ENCODE measurements at places on chromosomes 5 and 9.

DNA sequence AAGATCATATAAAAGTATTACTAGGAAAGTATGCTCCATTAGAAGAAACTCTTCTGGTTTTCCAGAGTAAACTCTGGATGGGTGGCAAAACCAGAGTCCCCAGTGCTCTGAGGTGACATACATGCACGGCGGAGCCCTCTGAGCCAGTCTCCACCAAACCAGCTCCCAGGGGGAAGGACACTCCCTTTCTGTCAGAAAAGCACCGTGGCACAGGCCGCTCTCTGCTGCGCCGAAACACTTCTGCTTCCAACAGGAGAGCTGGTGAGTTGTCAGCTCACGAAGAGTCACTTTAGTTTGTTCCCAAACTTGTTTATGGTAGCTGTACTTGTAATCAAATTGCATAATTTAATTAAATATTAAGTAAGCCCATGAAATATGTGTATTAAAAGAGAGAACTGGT, 184.6 kb downstream of the CDK5RAP2 start:
- DNase-seq = no peak
- peaks cover 88% of the 10 kb centered on the region for H3K36me3 ChIP-seq
- peaks cover 26% of the 10 kb centered on the region for H3K4me1 ChIP-seq
- no peak overlapping the region for H3K27ac ChIP-seq

DNA sequence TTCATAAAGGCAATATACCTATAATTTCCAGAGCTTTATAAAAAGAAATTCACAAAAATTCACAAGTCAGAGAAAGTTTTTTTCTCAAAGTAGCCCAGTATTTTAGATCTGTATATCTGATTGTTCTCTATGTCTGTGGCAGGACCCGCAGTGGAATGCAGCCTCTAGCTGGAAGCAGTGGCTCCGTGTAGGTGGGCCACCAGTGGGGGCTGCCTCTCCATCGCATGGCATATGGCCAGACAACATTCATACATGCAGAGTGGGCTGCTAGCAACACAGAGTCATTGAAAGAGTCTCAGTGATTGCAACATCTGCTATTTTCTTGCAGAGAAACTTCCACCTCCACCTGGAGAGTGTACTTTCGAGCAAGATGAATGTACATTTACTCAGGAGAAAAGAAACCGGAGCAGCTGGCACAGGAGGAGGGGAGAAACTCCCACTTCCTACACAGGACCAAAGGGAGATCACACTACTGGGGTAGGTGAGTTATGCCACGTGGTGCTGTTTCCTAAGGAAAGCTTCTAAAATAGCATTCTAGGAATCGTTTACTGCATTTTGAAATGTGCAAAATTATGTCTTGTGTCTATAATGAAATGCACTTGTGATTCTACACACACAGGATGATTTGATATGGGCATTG, 88.5 kb upstream of the SMC5 start:
- no peak overlapping the region for H3K27ac ChIP-seq
- H3K36me3 ChIP-seq = no peaks in the 10 kb centered on the region
- H3K27me3 ChIP-seq = no peaks in the 10 kb centered on the region
- H3K4me1 ChIP-seq = no peaks in the 10 kb centered on the region
- DNase-seq = no peak
- H3K4me3 ChIP-seq = no peak overlapping the region

DNA sequence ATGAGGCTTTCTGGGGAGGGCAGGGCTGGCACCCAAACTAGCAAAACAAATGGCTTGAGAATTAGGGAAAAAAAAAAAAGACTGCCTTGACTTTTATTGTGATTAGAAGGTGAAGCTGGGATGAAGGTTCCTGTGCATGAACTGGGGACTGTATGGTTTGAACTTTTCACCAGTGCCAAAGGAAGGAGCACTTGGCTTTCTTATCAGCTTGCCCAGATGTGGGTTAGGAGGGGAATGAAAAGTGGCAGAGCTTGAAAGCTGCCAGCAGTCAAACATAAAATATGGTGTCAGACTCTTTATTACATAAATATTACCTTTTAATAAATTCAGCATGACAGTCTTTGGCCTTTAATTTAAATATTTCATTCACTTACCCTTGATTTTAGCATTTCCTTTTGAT, 182.5 kb downstream of the PSAT1 start:
- no peak for DNase-seq
- no peaks in the 10 kb centered on the region for H3K36me3 ChIP-seq
- H3K4me1 ChIP-seq = no peaks in the 10 kb centered on the region
- H3K4me3 ChIP-seq = no peak overlapping the region
- H3K27me3 ChIP-seq = peaks cover 1% of the 10 kb centered on the region

DNA sequence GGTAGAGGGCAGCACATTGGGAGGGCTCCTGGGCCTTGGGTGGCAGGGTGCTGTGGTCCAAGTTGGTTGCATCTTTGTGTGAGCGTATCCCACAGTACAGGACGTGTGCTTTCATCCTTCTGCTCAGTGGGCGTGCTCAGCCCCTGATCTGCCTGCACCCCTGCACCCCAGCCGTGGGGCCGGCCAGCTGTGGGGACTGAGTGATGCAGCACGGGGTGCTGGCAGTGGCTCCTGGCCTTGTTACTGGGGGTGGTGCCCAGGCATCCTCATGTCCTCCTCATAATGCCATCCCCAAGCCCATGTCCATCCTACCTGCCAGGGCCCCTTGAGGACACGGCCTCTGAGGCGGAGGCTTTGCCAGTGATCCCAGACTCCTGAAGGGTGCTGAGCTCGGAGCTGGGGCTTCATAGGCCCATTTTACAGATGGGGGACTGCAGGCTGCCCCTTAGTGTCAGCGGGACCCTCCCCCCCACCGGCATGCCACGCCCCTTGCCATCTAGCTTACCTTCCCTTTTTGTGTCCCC, 100.7 kb downstream of the PHF2 start:
- H3K27ac ChIP-seq = no peak overlapping the region
- H3K36me3 ChIP-seq = peaks cover 10% of the 10 kb centered on the region
- no peaks in the 10 kb centered on the region for H3K4me1 ChIP-seq
- H3K27me3 ChIP-seq = no peaks in the 10 kb centered on the region

GRCh38 chr9:96419691-96419969, 1.5 kb upstream of the ZNF367 start:
- no peak for DNase-seq
- H3K36me3 ChIP-seq = peaks cover 11% of the 10 kb centered on the region
- peak overlapping the region; percentile 89 for H3K4me3 ChIP-seq
- H3K27ac ChIP-seq = peak overlapping the region; percentile 90
- no peaks in the 10 kb centered on the region for H3K27me3 ChIP-seq

DNA sequence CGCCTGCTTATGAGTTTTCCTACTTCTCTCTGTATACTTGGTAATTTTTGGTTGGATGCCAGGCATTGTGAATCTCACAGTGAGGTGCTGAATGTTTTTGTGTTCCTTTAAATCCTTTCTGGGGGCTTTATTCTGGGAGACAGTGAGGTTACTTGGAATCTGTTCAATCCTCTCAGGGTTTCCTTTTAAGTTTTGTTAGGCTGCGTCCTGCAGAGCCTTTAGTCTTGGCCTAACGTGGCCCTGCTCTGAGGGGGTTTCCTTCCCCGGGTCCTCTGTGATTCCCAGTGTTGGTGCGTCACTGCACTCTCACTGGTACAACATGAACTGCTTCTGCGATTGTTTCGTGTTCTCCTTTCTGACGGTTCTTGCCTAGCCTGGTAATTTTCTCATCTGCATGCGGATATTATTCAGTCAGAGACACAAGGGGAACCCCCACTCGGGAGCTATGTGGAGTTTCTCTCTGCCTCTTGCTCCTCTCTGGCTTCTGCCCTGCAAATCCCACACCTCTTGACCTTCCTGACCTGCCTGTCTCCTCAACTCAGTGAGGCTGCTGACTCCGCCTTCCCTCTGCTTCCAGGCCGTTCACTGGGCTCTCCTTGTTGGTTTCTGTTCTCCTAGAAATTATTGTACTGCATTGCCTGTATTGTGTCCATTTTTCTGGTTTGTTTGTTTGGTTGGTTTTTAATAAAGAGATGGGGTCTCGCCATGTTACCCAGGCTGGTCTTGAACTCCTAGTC, 128.1 kb downstream of the DAB2IP start:
- no peak for DNase-seq
- H3K27ac ChIP-seq = no peak overlapping the region
- H3K27me3 ChIP-seq = peaks cover 4% of the 10 kb centered on the region
- H3K36me3 ChIP-seq = no peaks in the 10 kb centered on the region
- no peak overlapping the region for H3K4me3 ChIP-seq

GRCh38 chr9:98852460-98852734, 44.9 kb downstream of the GALNT12 start:
- H3K4me1 ChIP-seq = peaks cover 7% of the 10 kb centered on the region
- H3K27me3 ChIP-seq = peaks cover 8% of the 10 kb centered on the region
- H3K4me3 ChIP-seq = no peak overlapping the region
- no peak overlapping the region for H3K27ac ChIP-seq
- no peaks in the 10 kb centered on the region for H3K36me3 ChIP-seq

DNA sequence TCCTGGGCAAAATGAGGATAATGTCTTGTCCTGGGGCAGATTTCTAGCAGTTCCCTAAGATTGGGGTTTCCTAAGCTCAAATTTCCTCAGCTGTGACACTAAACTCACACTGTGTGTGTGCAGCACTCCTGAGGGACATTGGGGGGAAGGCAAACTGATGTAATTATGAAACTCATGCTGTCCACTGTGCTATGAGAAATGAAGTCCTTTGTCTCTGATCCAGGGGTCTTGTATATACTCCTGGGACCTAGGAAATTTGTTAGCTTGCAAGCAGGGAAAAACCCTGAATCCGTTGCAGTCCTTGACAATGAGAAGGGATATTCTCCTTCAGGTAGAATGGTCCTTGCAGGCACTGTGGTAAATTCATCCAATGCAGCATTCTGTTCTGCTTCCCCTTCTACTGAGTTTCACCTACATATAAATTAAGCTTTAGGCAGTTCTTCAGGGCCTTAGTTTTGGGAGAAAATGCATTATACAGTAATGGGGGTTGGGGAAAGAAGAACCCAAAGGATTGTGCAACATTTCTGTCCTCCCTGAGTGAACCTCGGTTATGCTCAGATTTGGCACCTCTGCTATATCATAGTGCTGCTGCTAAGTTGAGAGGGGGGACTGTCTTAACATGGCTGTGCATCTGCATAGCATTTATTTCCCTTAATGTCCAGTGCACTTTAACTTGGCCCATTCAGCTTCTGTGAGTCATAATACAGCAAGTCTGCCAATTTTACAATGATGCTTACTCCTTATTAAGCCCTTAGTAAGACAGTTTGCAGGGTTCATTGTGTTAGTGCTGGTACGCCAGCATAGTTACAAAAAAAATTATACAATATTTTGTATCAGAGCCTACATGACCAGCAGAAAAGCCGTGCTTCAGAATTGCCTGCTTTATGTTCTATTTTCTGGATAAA, 80.2 kb downstream of the PJA2 start:
- no peak overlapping the region for H3K4me3 ChIP-seq
- no peaks in the 10 kb centered on the region for H3K27me3 ChIP-seq
- peaks cover 11% of the 10 kb centered on the region for H3K36me3 ChIP-seq
- DNase-seq = no peak

GRCh38 chr9:4126184-4126865, 173.5 kb downstream of the GLIS3 start:
- no peaks in the 10 kb centered on the region for H3K4me1 ChIP-seq
- H3K4me3 ChIP-seq = no peak overlapping the region
- no peak overlapping the region for H3K27ac ChIP-seq
- H3K36me3 ChIP-seq = no peaks in the 10 kb centered on the region
- DNase-seq = no peak

GRCh38 chr5:14122089-14122488, 21.1 kb upstream of the TRIO start:
- no peaks in the 10 kb centered on the region for H3K36me3 ChIP-seq
- H3K27ac ChIP-seq = no peak overlapping the region
- H3K4me1 ChIP-seq = no peaks in the 10 kb centered on the region
- H3K27me3 ChIP-seq = no peaks in the 10 kb centered on the region
- H3K4me3 ChIP-seq = no peak overlapping the region
- no peak for DNase-seq

GRCh38 chr9:14710804-14711203, 11.7 kb downstream of the CER1 start:
- no peak overlapping the region for H3K4me3 ChIP-seq
- H3K27ac ChIP-seq = no peak overlapping the region
- no peaks in the 10 kb centered on the region for H3K36me3 ChIP-seq

GRCh38 chr9:37027582-37028419, 6.3 kb downstream of the PAX5 start:
- no peak overlapping the region for H3K27ac ChIP-seq
- peaks cover 17% of the 10 kb centered on the region for H3K4me1 ChIP-seq
- H3K27me3 ChIP-seq = peaks cover 84% of the 10 kb centered on the region

GRCh38 chr5:124408738-124409453, 337.5 kb downstream of the ZNF608 start:
- no peaks in the 10 kb centered on the region for H3K4me1 ChIP-seq
- no peaks in the 10 kb centered on the region for H3K27me3 ChIP-seq
- H3K36me3 ChIP-seq = no peaks in the 10 kb centered on the region
- H3K4me3 ChIP-seq = no peak overlapping the region

- no peak overlapping the region for H3K27ac ChIP-seq
- no peaks in the 10 kb centered on the region for H3K36me3 ChIP-seq
- no peaks in the 10 kb centered on the region for H3K27me3 ChIP-seq
Measured at GRCh38 chr5:82959466-82959865, 117.7 kb downstream of the TMEM167A start.

DNA sequence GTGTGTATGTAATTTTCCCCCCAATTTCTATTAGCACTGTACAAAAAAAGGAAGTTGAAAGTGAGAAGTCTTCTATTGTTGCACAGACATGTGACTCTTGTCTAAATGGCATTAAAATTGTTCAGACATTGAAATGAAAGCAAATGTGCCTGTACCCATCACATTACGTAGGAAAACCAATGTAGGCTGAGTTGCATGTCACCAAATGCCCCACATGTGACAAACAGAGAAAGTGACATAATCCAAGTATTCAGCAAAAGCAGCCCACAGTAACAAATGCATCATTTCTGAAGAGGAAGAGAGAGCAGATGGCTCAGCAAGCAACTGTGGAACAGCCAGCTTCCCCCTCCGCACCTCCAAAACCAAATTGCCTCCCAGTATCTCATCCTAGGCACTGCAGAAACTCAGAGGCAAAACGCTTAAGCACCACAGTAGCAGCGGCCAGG, 161.5 kb upstream of the NR4A3 start:
- H3K4me1 ChIP-seq = peaks cover 7% of the 10 kb centered on the region
- H3K36me3 ChIP-seq = no peaks in the 10 kb centered on the region
- no peak overlapping the region for H3K4me3 ChIP-seq
- no peak overlapping the region for H3K27ac ChIP-seq

DNA sequence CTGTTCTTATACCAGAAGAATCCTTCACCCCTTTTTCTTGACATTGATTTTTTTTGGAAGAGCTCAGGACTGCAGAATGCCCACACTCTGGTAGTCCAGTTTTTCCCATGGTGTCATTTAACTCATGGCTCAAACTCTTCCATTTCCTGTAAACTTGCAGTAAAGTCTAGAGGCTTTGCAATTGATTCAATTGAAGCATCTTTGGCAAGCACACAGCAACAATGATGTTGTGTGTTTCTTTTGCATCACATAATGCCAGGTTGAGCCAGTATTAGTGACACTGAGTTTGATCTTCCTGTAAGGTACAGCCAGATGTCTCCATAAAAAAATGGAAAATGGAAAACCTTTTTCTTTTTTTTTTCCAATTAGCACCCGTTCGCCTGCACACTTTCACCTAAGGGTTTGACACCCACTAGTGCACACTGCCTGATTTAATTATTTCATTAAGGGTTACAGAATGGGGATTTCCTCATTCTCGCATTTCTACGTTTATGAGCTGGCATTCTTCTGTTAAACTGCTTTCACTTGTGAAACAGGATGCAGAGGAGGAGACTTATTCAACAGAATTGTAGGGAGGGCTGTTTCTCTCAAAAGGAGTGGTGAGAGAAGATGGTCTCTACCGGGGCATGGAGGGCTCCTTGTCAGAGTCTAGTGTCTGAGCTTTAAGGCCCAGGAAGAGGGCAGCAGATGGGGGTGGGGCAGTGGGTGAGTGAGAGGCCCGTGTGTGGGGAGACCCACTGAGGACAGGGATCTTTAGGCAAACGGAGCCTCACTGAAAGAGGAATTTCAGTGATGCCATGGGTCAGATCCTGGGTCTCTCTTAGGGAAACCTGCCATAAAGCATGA, 2.2 kb upstream of the S1PR3 start:
- H3K4me1 ChIP-seq = peaks cover 51% of the 10 kb centered on the region
- H3K27ac ChIP-seq = peak overlapping the region; percentile 90
- H3K36me3 ChIP-seq = peaks cover 11% of the 10 kb centered on the region
- H3K4me3 ChIP-seq = peak overlapping the region; percentile 64
- H3K27me3 ChIP-seq = peaks cover 13% of the 10 kb centered on the region
- DNase-seq = no peak

Measured in activated T-helper 2 cell treated with anti-CD3 and anti-CD28 coated beads, Interferon-gamma antibody, Interleukin-2, Interleukin-4, amounts not matched to agents 10 μg/mL and 5 μg/mL and 100 μg/mL, durations not matched to agents 14 hours and 24 hours and 36 hours (primary cell).